Activated naive CD8-positive, alpha-beta T cell treated with anti-CD3 and anti-CD28 coated beads, Interleukin-2, amount 10 ng/mL, durations not matched to agents 7 days and 5 days (primary cell): ENCODE measurements at places on chromosomes 12 and 14. TPM values are rescaled to one million over a fixed set of nuclear protein-coding genes. Genes with fewer than 3 reads are reported as not detected.

DNA sequence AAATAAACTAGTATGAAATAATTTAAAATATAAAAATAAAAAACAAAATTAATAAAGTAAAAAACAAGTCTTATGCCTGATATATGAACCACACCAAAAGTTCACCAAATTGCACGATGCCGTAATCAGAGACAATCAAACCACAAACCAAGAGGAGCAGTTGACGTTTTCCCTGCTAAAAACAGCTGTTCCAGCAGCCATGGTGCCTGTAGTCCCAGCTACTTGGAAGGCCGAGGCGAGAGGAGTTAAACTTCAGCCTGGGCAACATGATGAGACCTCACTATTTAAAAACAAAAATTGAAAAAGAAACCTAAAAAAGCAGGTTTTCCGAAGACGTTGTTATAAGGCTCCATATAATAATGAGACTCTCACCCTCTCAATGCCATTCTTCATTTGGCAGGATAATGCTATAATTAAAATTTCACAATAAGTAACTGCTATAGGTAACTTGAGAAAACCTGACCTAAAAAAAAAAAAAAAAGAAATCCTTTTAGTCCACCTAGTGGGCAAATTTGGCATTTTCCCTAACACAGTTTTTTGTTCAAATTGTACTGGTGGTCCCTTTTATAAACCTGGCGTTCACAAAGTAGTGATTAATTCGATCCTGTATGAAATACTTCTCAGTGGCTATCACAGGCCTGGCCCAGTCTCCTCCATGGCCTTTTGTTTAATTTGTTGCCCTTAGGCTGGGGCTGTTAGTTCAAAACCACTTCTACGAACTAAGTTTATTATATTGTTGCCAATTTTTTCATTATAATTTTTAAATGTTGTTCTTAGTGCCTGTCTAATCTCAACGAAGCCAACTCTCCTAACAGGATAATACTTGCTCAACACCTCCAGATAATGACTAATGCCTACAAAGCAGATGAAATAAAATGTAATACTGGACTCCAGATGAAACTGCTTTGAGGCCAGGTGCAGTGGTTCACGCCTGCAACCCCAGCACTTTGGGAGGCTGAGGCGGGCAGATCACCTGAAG, 62.1 kb downstream of the TNFAIP2 start:
- DNase-seq = no peak

DNA sequence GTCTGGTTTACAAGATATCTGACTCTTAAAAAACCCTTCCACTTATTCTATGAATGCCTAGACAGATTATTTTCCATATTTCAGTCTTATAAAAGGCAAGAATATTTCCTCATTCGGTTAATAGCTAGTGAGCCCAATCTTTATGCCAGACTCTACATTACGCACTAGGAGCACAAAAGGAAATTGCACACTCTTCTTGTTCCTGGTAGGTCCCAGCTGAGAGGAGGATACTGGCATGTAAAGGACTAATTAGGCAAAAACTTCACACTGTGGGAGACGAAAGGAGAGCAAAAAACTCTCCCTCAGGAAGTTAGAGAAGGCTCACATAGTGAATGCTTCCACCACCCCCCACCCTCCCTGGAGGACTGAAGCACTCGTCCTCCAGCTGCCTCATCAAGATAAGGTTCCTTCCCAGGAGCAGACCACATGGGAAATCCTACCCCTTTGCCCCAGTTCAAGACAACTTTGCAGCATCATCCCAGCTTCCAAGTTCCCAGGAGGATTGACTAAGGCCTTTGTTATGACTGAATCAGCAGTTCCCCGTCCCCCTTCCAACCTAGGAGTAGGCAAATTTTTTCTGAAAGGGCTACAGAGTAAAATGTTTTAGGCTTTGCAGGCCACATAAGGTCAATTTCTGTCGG, 14.5 kb downstream of the CAPZA3 start:
- no peak for DNase-seq

The IRAK3 gene
- total RNA-seq = 0.53 TPM

DNA sequence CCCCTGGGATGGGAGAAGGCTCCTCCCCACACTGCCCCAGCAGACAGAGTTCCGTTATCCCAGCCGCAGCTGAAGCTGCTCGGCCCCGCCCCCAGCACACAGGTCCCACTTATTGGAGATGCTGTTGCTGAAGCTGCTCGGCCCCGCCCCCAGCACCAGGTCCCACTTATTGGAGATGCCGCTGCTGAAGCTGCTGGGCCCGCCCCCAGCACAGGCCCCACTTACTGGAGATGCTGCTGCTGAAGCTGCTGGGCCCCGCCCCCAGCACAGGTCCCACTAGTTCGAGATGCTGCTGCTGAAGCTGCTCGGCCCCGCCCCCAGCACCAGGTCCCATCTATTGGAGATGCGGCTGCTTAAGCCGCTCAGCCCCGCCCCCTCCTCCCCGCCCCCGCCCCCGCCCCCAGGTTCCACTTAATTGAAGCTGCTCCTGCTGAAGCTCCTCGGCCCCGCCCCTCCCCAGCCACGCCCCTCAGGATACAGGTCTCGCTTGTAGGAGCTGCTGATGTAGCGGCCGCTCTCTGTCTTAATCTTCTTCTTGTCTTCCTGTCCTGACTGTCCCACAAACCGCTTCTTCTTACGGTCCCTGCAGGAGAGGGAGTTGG, 12.0 kb downstream of the CFAP73 start:
- no peak for DNase-seq

DNA sequence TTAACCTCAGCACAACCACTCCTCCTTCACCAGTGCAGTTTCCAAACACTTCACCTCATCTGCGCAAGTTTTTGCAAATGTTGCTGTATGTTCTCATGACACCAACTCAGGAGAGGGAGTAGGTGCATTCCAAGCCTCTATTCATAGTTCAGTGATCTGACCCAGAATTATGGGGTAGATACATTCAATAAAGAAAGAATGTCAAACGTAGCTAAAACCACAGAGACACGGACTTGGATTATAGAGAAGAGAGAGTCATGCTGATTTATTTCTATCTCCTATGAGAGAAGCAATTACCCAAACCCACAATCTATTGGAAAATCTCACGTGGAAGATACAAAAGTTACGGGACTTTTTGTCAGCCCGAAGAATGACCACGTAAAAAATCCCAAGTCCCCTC, 1006.0 kb upstream of the TMEM132C start:
- no peak for DNase-seq
